ENCODE measurements at places on chromosomes 6 and 20.

GRCh38 chr20:36820928-36821327, 47.4 kb upstream of the DSN1 start:
- no peak for DNase-seq

- DNase-seq: no peak
These were observed 6.4 kb downstream of the ZUP1 start for GRCh38 chr6:116662202-116662601.

DNA sequence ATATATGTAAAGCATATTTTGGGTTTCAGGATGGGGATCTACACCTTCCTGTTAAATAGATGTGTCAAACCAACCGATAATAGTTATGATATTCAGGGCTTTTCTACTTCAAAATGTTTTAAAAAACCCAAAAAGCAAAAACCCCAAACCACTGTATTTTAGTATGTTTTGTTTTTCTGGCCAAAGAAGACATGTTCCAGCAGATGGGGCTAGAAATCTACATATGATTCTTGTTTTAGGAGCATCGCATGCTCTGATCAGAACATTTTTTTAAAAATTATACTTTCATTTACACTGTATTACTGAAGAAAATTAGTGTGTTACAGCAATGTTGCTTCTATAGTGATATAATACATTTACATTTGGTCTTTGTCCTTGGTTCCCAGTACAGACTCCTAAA, 11.0 kb downstream of the RMND1 start:
- DNase-seq: peak; percentile 25

DNA sequence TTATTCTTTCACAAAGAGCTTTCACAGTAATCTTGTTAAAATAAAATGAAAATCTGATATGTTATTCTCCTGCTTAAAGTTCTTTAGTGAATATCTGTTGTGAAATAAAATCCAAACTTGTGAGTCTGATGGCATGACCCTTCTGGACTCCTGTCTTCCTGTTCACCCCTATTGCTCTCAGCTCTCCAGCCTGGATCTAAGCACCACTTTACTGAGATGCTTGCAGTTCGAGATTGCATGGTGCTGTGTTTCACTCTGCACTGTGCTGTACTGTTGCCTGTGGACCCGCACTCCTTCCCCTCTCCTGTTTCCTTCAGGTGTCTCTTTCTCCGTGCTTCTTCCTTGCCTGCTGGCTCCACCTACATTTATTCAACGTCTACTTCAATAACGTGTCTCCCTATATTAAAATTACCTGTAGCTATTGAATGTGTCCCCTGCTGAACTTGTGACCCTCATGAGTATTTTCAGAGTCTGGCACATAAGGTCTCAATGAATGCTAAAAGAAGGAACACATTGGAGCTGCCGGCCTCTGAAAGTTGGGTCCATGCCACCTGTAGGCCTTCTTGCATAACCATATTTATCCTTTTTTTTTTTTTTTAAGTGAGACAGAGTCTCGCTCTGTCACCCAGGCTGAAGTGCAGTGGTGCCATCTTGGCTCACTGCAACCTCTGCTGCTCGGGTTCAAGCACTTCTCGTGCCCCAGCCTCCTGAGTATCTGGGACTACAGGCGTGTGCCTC, 100.1 kb downstream of the ARID1B start:
- DNase-seq: no peak

GRCh38 chr6:9057937-9058336, 622.6 kb upstream of the SLC35B3 start:
- DNase-seq: no peak

DNA sequence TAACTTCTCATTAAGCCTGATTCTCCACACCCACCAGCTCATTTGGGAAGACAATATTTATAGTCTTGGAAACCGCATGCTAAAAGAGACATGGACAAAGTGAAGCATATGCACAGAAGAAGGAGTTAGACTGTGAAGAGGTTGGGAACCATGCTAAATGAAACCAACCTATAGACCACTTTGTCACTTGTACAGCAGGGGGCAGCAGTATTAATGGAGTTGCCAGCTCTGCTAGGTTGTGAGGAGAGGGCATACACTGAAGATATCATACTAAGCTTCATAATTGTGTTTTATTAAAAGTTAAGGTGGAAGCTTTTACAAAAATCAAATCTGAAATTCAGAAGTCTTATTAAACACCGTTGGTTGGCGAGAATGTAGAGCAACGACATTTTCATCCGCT, 38.3 kb upstream of the HMGCLL1 start:
- DNase-seq: peak; percentile 15

GRCh38 chr6:168170841-168171601, 92.0 kb upstream of the FRMD1 start:
- no peak for DNase-seq

DNA sequence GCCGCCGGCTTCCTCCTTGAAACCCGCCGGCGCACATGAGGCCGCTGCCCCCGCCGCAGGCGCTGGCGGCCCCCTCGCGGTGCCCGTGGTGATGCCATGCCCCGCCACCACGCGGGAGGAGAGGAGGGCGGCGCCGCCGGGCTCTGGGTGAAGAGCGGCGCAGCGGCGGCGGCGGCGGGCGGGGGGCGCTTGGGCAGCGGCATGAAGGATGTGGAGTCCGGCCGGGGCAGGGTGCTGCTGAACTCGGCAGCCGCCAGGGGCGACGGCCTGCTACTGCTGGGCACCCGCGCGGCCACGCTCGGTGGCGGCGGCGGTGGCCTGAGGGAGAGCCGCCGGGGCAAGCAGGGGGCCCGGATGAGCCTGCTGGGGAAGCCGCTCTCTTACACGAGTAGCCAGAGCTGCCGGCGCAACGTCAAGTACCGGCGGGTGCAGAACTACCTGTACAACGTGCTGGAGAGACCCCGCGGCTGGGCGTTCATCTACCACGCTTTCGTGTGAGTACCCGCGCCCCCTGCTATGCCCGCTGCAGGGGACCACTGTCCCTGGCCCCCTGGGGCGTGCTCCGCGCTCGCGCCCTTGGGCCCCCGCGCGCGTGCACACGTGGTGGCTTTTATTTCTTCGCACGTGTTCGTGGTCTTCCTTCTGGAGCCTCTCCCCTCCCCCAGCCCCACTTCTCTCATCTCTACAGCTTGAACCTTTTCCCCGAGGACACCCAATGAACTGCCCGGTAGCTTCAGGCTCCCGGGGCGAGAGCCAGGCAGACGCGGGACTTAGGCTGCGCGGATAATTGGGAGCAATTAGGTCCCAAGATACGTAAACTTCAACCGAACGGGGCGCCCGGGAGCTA, 453 bp downstream of the KCNQ5 start:
- DNase-seq: peak; percentile 64

DNA sequence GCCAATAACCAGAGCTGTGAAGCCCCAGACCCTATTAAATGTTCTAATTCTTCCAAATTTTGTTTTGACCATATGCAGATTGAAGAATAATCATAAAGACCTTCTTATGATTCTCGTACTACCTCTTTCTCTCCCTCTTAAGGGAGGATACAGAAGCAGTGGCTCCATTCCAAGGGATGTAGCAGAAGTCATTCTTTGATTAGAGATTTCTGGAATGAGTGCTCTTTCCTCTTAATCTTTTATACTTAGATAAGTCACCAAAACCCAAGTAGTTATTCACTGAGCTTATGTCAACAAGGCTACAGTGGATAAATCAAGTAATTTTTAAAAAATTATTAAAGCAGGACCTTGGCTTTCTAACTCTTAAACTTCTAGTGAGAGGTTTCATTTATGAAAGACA, 266.0 kb upstream of the STXBP5 start:
- DNase-seq: no peak

DNA sequence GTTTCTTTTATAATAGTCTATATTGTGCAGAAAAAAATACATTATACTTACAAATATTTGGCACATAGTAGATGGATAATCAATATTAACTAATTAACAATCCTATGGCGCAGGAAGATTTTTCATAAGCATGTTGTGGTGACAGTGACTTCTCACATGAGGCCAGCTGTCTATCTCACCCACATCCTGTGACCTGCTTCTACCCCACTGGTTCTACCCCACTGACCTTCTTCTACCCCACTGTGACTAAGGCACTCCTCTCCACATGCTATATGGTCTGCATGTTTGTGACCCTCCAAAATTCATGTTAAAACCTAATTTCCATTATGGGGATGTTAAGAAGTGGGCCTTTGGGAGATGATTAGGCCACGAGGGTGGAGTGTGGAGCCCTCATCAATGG, 394.8 kb upstream of the AGPAT4 start:
- DNase-seq: no peak

DNA sequence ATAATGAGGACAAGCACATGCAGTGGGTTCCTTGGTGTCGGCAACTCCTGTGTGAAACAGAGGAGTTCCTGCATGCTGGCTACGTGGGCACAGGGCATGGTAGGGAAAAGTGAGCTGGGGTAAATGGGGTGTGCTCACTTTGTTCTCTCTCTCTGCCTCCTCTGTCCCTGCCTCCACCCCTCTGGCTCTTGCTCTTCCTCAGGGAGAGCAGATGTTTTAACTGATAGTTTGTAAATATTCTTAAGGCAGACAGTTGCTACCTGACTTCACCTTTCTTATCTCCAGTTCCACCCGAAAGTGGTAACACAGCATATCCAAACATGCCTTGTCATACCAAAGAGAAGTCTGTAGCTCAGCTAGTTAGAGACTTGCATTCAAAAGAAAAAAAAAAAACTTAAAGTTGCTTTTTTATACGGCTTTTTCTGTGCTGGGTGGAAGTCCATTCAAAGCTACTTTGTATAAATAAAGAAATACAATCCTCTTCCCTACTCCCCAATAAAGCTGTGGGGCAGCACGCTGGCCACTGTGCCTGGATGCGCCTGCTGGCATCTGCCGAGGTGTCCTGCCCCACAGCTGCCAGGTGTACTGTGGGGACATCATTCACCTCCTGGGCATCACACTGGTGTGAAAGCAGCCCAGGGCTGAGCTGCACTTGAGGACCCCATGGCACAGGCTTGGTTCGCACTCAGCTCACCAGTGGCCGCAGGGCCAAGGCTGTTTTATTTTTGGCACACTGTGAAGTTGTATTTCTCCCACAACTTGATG, 93.6 kb downstream of the FOXC1 start:
- DNase-seq: no peak

GRCh38 chr6:53728570-53729194, 63.1 kb upstream of the KLHL31 start:
- peak; percentile 58 for DNase-seq

DNA sequence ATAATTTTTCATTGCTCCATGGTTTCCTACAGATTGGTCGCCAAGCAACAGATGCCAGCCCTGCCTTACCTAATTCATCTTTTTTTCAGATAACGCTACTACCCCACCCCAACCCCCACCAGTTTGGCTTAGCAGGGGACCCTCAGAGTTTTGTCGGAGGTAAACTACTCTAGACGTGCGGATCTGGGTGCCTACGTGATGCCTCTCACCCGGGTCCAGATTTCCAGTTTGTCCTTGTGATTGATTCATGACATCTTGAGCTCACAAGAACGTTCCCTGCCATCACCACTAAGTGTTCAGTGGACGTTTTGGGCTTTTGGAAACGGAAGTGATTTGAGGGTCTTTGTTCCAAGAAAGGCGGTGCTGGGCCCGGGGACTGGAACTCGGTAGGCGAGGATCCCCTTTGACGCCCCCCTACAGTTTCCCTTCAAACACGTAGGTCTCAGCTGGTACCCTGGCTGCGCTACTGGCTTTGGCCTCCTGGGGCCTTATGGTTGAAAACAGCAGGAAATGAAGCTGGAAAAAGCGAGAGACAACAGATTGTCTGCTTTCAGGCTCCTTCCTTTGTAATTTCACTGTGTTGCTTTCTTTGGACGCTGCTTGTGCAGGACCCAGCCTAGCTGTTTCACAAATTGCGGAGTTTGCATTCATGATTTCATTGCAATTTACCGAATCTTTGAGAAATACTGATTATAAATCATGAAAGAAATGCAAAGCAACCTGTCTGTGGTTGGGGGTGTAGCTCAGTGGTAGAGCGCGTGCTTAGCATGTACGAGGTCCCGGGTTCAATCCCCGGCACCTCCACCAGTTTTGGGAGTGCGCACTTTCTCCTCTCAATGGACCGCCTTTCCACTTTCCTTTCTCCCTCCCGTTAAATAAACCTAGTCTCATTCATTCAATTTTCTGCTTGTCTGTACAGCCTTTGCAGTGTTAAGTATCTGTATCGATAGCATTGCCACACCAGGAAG, 81.0 kb downstream of the GPX5 start:
- DNase-seq: peak; percentile 51

GRCh38 chr20:21505161-21505809, 8.6 kb downstream of the NKX2-2 start:
- DNase-seq: peak; percentile 83

- no peak for DNase-seq
These were observed 13.8 kb upstream of the PTPRA start for GRCh38 chr20:2859330-2860121.

GRCh38 chr6:140977403-140977802, 1155.3 kb upstream of the GJE1 start:
- DNase-seq: no peak

GRCh38 chr6:75334266-75335040, 49.9 kb upstream of the TMEM30A start:
- no peak for DNase-seq

- DNase-seq: no peak
These were observed 170.0 kb downstream of the GPX5 start for GRCh38 chr6:28695715-28696114.

- no peak for DNase-seq
These were observed 233.3 kb upstream of the ECI2 start for GRCh38 chr6:4368649-4369048.

GRCh38 chr6:48744948-48745347, 634.0 kb upstream of the PTCHD4 start:
- DNase-seq: no peak

DNA sequence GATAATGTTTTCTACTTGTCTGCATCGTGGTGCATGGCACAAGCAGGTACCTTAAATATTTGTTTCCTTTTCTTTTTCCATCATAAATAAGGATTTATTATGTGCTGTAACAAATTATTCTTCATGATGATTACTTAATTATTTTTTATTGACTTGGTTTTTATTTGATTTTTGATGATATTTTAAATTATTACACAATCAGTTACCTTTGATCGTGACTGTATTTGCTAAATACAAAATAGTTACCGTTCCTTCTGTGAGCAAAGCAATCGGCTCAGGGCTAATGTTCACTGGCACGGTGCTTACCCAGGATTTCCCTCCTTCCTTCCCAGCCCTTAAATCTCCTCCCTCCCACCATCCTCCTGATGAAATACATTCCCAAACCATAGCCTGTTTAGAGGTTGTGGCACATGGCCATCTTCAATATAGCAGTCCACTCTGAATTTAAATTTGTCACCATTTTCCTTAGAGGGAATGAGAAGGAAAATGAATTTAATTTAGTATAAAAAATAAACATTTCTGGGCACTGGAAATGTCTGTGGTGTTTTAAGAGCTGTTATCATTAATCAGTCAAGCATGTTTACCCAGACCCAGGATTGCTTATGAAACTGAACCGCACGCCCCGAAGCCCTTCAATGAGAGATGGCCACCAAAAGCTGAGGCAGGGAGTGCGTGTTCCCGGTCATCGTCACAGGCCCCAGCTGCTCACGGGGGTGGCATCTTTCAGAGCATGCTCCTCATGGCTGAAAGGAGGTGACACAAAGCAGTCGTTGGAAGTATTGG, 23.0 kb upstream of the EXOC2 start:
- DNase-seq: no peak

DNA sequence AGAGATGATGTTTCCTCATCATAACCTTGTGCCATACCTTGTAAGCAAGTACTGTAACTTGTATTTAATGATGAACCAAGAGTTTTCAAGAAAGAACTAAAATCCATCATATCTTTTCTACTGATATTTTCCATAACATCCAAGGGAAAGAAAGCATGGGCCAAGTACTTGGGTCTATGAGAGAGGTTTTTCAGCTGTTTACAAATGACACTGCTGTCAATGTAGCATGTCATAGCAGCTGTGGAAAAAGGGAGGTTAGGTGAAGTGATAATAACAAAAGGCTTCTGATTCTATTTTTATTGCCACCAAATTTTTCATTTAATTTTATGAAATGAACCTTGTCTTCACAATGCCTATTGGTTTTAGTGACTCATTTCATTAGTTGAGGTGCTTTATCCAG, 482.3 kb downstream of the LMBRD1 start:
- no peak for DNase-seq
